Activated T-cell treated with anti-CD3 and anti-CD28 coated beads, Interleukin-2, amount 50 U/mL, for 72 hours (primary cell): ENCODE measurements at places on chromosomes 2 and 18.

GRCh38 chr2:101540518-101540917 lies 65.6 kb upstream of the RFX8 start:
- no peak for DNase-seq

DNA sequence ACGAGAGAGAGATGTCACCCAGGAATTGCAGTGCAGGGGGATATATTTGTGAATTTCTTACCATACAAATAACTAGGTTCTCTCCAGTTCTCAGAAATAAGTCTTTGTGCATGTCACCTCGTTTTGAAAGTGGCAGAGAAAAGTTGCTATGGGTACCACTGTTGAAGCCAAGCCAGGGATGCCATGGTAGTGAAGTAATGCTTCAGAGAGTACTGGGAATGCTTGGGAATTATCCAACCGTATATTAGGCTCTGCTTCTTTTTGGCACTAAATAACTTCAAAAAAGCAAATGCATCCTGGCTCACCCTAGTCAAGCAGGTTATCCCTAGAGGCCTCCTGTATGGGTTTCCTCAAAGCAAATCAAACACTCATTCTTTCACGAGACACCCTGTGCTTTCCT lies 50.7 kb upstream of the DDX18 start:
- DNase-seq = no peak

GRCh38 chr18:13610555-13611141 lies 115.7 kb downstream of the FAM210A start:
- DNase-seq = no peak

GRCh38 chr2:204357286-204357685 lies 188.0 kb upstream of the PARD3B start:
- no peak for DNase-seq

DNA sequence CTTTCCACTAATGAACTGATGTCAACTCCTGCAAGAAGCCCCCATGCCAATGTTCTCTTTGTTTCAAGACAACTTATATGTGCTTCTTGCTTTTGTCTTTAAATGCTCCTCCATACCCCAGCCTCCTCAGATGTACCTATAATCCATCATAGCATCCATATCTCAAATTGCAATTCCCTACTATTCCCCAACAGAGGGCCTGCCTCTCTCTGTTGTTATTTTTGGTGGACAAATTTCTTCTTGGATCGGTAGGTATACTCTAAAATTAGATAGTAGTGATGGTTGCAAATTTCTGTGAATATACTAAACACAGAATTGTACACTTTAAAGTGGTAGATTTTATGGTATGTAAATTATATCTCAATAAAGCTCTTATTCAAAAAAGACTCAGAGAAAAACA lies 820.1 kb downstream of the METTL4 start:
- DNase-seq = no peak

DNA sequence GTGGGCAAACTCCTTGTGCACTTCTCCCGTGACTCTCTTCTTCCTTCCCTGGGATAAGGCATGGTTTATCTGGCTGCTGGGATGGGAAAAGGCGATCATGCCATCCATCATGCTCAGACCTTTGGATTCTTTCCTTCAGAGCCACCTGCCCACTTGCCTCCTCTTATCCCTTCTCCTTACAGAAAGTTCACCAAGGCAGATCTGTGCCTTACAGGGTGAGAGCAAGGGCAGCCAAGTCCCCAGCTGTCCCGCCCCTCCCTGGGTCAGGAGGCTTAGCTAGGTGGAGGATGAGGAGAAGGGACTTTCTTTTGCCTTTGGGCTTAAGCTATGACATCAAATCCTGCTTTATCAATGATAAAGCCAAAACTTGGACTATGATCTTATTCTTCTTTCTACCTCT lies 47.6 kb downstream of the KCNE4 start:
- DNase-seq = no peak

DNA sequence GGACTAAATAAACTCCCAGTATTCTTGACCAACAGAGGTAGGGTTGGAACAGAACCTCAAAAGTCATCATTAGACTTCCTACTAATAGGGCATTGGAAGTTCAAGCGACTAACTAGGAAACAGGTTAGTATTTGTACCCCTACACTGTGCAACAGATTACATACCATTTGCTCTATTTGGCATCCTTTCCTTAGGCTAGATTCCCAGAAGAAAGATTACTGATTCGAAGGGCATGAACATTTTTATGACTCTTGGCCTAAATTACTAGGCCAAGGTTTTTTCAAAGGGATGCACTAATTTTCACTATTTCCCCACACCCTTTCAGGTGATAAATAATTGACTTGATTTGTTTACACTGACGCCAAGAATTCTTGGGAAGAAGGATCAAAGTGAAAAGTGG lies 104.8 kb upstream of the CYP1B1 start:
- DNase-seq = no peak

- DNase-seq = no peak
Measured at GRCh38 chr2:214379227-214379626, 31.6 kb upstream of the VWC2L start.
